ENCODE measurements at places on chromosomes 3 and 15.

- no peak for DNase-seq
Measured at GRCh38 chr3:38756892-38757291, 59.1 kb downstream of the SCN10A start.

DNA sequence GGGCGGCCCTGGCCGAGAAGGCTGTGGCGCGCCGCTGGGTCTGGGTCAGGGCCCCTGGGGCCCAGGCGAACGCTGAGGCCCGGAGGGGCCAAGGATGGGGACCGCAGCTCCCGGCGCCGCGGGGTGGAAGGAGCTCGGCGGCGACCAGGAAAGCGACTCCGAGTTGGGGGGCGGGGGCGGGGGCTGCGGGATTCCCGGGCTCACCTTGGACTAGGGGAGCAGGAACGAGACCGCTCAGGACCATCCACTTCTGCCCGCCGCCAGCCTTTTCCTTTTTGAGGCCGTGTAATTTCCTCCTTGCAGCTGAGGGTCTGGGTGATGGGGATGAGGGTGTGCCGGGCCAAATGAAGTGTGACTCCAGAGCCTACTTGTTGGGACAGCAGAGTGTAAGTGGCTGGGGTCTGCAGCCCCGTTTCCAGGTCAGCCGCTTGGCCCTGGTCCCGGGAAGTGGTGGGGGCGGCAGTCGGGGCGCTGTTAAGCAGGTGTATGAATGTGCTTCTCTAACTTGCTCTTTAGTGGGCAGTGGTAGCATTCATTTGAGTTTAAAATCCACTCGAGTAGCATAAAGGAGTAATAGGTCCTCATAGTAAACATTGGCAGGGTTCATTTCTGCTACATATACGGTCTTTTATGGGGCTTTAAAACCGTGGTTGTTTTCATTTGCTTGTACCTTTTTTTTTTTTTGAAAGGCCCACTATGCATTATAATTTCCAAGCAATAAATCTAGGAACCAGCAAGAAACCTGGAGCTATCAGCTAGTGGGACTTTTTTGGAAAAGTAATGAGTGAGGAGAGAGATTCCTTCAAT lies 717 bp downstream of the PXK start:
- DNase-seq: peak; percentile 52

DNA sequence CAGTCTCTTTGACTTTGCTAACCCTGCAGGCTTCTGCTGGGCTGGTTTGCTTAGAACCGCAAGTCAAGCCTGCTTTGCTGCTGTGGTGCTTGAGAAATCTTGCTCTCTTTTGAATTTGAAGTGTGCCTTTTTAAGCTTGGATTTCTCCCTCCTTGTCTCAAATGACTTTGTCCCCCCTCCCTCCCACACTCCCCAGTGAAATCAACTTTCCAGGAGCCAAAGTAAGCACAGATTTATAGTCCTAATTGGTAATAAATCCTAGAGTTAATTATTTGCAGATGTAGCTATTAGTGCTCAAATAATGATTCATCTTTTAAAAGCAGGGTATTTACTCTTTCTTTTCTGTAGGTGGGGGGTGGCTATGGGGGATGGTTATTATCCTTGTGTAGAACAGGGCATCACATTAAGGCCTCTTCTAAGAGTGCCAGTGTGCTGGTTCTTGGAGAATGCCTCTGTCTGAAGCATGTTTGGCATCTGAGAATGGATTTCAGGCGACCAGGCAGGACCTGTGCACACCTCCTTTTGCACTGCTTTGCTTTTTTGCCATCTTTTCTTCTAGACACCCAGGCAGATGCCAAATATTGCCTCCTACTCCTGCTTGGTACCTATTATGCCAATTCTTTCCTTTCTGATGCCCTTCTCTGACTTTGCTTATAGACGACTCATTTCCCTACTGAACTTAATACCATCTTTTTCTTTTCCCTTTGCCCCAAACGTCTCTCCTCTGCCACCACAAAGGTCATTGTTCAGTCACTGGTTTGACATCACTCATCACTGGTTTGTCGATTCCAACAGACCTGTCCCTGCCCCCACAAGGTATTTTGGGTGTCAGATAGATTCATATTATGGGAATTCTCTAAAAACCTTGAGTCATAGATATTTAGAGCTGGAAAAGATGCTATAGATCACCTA lies 50.7 kb downstream of the CLDN11 start:
- peak; percentile 27 for DNase-seq

DNA sequence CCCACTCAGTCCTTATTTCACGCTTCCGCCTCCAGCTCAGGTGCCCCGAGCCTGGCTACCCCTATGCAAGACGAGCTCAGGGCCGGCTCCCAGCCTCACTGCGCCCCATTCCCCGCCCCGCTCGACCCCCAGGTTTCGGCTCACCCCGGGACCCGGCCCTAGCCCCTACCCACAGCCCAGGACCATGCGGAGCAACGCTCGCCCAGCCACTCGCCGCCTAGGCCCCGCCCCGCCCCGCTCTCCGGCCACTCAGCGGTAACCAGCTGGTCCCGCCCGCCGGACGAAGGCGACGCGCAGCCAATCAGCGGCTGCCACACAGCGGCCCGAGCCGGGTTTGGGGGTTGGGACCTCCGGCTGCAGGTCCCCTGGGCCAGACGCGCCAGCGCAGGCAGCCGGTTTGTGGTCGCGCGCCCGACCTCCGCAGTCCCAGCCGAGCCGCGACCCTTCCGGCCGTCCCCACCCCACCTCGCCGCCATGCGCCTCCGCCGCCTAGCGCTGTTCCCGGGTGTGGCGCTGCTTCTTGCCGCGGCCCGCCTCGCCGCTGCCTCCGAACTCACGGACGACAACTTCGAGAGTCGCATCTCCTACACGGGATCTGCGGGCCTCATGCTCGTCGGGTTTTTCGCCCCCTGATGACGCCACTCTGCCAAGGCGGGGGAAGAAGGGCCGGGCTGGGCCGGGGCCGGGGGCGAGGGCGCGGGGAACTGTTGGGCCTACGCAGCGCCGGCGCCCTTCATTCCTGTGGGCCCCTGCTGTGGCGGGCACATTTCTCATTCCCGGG lies at the start of gene CATSPER2:
Gene CATSPER2 (minus strand): TSS at position 196 of the 781 bp plus-strand sequence. CDS start 783 bp downstream, outside the sequence.
- DNase-seq: no peak

DNA sequence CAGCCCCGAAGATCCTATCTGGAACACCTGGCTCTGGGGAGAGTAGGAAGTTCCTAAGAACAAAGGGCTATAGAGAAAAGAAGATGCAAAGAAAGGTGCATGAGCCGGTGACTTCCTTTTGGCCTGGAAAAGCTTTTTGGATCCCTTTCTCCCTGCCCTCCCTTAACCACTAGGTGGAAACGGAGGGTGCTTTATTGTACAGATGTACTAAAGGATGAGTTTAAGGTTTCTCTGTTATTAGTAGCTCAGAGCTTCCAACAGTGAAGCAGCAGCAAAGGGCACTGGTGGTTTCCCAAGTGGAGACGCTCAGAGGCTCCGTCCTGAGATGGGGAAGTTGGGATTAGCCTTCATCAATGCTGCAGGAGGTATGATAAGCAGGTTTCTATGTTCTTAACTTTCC lies 5.9 kb upstream of the ADGRG7 start:
- DNase-seq: no peak

DNA sequence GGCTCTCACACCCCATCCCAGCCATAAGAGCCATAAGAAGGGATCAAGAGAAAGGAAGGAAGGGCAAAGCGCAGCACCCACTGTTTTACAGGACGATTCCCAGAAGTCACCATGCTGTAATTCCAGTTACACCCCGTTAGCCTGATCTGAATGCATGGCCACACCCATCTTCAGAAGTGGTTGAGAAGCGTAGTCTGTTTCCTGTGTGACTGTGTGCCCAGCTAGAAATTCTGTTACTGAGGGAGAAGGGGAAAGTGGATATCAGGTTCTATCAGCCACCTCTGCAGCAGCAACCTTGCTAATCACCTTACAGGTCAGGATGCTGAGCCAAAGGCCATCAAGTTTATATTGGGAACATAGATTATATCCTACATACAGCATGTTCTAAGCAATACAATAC lies 260.0 kb downstream of the ABHD5 start:
- DNase-seq: no peak

- no peak for DNase-seq
Measured at GRCh38 chr3:2908693-2909351, 201.4 kb downstream of the IL5RA start.

- DNase-seq: no peak
Measured at GRCh38 chr3:159798951-159799350, 189.7 kb upstream of the IL12A start.

DNA sequence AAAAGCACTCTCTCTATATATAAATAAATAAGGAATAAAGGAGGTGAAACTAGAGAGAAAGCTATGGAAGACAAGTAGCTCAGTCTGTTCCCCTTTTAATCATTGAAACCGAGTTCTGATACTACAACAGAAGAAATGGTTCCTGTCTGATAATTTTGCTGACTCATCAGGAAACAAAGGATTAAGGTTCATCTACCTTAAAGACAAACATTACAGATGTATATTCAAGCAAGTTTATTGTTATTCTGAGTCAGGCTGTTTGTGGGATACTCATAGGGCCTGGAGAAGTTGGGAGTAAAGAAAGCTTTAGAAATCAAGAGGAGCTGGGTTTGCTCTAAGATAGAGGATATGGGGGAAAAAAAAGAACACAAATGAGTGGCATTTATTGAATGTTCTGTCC lies 566.0 kb downstream of the ROBO2 start:
- DNase-seq: no peak

GRCh38 chr3:149151843-149152242 lies 22.4 kb downstream of the HPS3 start:
- peak; percentile 14 for DNase-seq

DNA sequence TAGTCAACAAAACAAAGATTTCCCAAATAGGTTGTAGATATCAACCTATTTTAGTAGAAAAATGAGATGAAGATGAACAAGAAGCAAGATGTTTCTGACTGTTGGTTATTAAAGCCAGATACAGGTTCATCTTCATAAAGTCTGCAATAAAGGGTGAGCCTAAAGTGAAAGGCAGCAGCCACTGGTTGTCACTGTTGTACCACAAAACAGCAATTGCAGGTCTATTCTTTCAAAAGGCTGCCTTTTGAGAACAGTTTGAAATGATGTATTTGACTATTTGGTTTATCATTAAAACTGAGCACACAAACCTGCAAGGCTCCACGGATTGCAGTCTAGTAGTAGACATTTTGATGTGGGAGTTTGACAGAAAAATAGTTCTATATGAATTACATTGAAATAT lies 543.4 kb downstream of the GBE1 start:
- peak; percentile 7 for DNase-seq

DNA sequence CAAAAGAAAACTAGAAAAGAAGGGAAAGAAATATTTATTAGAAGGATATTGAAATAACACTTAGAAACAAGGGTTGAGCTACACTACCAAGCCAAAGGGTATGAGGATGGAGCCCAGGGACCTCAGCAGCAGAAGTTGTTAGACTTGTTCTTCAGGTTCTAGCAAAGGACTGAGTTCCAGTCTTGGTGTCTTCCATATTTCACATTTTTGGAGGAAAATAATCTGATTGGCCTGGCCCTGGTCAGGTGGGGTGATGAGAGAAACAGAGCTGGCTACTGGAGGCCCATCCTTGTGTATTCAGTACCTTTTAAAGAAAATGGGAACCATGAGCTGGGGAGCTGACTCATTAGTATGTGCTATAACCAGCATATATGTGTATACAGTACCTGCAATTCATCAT lies 28.2 kb downstream of the PPP4R2 start:
- no peak for DNase-seq

- no peak for DNase-seq
Measured at GRCh38 chr3:67094774-67095173, 96.7 kb downstream of the KBTBD8 start.

- DNase-seq: no peak
Measured at GRCh38 chr3:95456835-95457234, 1357.6 kb upstream of the EPHA6 start.

DNA sequence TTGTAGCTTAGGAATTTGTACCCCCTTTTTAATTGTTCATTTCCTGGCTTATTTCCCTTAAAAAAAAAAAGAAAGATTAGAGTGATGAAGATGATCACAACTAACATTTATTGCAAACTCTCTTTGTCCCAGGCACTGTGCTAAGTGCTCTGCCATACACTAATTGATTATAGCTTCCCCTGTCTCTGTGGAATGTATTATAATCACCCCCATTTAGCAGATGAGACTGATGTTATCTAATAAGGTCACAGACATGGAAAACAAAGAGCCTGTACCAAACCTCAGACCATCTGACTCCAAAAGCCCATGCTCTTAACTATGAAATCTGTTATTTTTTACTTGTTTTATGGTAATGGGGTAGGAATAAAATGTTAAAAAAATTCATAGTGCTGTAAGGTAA lies 53.1 kb downstream of the TRAK1 start:
- no peak for DNase-seq

DNA sequence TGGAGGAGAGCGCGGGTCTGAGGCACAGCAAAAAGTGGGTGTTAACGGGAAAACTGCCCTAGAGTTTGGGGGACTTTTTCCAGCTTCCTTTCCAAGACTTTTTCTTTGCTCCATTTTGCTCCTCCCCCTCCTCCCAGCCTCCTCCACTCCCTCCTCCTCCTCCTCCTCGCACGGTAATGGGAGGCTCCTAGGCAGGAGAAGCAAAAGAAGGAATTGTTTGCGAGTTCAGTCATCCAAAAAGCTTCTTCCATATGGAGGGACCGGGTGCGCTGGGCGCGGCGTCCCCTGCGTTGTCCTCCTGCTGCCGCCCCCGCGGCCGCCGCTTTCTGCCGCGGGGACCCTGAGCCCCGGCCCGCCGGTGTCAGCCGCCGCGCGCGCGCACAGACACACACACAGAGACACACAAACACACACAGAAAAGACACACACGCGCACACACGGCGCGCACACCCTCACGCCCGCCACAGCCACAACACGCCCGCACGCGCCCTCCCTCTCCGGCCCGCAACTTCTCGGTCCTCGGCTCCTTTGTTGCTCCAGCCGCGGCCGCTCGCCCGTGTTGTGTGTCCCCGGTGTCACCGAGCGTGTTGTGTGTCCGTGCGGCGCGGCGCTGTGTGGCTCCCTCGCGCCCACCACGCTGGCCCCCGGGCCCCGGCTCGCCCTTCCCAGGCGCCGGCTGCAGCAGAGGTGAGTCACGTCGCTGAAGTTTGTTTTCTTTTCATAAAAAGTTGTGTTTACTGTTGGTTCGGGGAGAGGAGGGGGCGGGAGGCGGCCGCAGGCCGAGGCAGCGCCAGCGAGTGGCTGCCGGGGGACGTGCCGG lies at the start of gene BOC:
Gene BOC (plus strand): TSS at position 228 of the 820 bp plus-strand sequence. CDS start 38,246 bp downstream, outside the sequence.
- DNase-seq: peak; percentile 46
